Activated CD4-positive, alpha-beta T cell treated with anti-CD3 and anti-CD28 coated beads, Interleukin-2, amount 50 U/mL, for 16 hours (primary cell): ENCODE measurements at places on chromosomes 3 and 15.
A peak's percentile ranks its signal among the peaks of the same experiment; 100 is the strongest.

- no peak for DNase-seq
Measured at GRCh38 chr3:108099679-108100428, 9.0 kb upstream of the CD47 start.

DNA sequence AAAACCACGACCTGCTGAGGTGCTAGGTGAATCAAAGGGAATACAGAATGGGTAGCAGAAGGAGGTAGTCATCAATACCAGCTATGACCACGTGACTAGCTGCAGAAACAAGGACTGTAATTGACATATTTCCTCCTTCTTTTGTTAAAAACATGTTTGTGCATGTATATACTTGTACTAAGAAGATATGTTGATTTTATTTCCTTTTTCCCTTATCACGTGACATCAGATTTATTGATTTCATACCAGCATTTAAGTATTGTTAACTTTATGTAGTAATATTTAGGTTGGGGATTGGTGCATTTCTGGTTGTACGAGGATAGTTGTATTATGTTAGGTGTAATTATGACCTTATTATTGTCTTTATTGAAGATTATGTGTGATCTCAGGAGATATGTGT lies 36.2 kb downstream of the PEX5L start:
- DNase-seq = no peak

- peak; percentile 11 for DNase-seq
Measured at GRCh38 chr3:102299125-102299877, 135.5 kb upstream of the ZPLD1 start.

GRCh38 chr3:196419386-196419785 lies 12.8 kb downstream of the UBXN7 start:
- DNase-seq = no peak

GRCh38 chr3:54541369-54541768 lies 386.5 kb downstream of the LRTM1 start:
- DNase-seq = no peak

- no peak for DNase-seq
Measured at GRCh38 chr3:167120828-167121227, 259.3 kb downstream of the ZBBX start.

- DNase-seq = no peak
Measured at GRCh38 chr15:62601777-62602545, 436.9 kb upstream of the C2CD4B start.

DNA sequence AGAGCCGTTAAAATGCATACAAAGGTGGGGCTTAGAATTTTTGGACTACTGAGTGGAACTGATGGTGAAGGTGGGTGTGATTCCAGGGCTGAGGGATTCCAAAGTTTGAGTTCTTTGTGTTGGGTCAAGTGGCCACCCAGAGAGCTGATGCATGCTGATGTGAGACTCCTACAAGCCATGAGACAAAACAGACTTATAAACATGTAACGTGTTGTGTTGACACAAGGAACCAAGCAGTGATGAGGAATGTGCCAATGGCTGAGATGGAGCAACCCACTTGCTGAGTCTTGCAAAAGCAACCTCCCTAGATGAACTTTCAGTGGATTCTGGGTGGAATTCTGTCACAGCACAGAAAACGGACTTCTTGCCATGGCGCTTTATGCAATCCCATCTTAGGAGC lies 289.0 kb downstream of the TLE3 start:
- no peak for DNase-seq

- no peak for DNase-seq
Measured at GRCh38 chr3:12440927-12441714, 43.2 kb upstream of the TSEN2 start.

DNA sequence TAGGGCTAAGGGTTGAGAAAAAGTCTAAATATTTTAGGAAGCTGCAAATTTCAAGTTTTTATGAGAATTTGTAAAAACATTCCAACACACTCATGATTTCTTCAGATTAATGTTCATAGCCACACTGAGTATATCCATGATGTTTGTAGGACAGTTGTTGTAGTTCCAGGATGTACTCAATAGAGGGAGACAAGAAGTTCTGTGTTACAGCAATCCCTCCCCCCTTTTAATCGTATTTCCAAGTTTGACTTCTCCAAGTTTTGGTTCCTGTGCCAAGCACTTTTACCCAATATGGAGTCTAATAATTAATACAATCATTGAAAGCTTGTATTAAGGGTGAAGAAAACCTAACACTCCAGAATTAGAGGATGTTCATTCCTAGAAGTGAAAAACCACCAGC lies 143.4 kb downstream of the FEZF2 start:
- DNase-seq = no peak

DNA sequence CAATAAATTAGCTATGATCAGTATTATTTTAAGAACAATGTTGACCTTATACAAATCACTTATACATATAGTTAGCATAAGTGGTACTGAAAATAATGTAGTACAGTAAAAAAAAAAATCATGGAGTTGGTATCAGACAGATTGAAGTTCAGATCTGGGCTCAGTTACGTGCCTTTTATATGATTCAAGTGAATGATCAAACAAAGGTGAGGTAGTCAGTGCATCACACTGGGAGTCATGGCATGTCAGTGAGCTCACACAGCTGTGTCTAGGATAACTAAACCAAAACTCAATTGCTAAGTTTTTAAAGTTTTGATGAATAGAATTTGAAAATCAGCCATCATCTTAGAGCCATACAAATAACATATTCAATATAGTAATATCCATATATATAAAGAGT lies 11.2 kb upstream of the CCR8 start:
- no peak for DNase-seq

DNA sequence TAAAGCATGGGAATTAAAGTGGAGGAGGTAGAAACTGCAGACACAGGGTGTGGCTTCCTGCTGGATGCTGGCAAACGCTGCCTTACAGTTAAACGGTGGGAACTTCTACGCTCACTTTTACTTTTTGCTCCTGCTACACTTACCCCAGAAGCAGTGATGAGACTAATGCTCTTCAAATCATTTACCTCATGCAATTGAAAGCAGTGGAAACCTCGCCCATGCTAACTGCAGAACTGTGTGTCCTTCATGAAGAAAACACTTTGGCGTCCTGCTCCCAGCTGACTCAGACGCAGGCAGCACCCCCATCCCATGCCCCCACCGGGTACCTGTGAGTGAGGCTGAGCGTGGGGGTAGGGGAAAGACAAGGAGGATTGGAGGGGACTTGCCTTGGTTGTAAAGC lies 31.8 kb downstream of the UPK1B start:
- DNase-seq = no peak

DNA sequence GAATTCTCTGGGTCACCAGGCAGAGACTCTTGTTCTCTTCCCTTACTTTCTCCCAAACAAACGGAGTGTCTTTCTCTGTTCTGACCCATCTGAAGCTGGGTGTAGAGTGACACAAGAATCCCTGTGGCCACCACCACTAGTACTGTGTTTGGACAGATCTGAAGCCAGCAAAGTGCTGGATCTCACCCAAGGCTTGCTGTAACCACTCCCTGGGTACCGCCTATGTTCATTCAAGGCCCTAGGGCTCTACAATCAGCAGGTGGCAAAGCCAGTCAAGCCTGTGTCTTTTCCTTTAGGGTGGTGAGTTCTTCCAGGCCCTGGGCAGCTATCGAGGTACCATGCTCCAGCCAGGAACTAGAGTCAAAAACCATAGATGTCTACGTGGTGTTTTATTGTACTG lies 149.2 kb upstream of the CTNNB1 start:
- no peak for DNase-seq

DNA sequence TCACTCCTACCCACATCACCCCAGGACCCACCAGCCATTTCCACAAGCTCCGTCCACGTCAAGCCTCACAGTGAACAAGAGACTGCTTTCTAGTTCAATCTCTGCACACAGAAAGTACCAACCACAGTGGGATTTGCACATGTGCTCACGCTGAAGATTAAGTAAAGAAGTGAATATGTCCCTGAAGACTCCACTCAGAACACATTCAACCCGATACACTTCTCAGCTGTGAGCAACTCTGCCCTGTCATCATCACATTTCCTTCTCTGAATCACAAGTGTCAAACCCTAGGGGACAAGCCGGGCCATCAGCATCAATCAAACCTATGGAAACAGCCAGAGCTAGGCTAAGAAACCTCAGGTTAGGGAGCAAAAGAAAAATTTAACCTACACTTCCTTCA lies 1.9 kb downstream of the STIMATE start:
- DNase-seq = peak; percentile 87

- DNase-seq = no peak
Measured at GRCh38 chr3:162632672-162633071, 1136.1 kb downstream of the OTOL1 start.

GRCh38 chr15:50890751-50891150 lies 17.7 kb upstream of the AP4E1 start:
- no peak for DNase-seq

GRCh38 chr3:149009732-149010131 lies 18.4 kb downstream of the GYG1 start:
- DNase-seq = peak; percentile 74

- no peak for DNase-seq
Measured at GRCh38 chr3:59818033-59818918, 768.5 kb upstream of the CFAP20DC start.

DNA sequence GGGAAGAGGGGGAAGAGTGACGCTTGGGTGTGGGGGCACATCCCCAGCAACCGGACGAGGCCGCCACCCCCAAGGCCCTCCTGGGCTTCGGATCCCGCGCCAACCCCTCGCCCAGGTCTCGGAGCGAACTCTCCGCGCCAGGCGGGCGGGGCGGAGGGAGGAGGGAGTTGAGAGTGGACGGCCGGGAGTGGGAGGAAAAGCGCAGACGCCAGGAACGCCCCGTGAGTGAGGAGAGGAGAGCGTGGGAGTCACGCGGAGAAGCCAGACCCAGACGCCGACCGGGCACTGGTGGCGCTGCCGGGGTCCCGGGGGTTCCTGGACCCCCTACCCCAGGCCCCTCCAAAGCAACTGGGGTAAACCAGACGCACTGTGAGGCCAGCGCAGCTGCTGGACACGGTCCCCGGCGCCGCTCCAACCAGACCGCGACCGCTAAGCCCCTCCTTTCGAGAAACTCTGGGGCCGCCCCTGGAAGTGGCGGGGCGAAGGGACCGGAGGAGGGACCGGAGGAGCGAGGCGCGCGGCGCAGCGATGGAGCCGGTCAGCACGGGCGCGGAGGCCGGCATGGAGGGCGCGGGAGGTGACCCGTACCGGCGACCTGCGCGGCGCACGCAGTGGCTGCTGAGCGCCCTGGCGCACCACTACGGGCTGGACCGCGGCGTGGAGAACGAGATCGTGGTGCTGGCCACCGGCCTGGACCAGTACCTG lies at the start of gene EFCC1:
EFCC1 (plus strand) TSS at position 204 of the 705 bp plus-strand sequence; CDS start at position 529, 325 bp downstream.
- no peak for DNase-seq

- DNase-seq = no peak
Measured at GRCh38 chr15:72265031-72265430, 7.3 kb downstream of the PARP6 start.

DNA sequence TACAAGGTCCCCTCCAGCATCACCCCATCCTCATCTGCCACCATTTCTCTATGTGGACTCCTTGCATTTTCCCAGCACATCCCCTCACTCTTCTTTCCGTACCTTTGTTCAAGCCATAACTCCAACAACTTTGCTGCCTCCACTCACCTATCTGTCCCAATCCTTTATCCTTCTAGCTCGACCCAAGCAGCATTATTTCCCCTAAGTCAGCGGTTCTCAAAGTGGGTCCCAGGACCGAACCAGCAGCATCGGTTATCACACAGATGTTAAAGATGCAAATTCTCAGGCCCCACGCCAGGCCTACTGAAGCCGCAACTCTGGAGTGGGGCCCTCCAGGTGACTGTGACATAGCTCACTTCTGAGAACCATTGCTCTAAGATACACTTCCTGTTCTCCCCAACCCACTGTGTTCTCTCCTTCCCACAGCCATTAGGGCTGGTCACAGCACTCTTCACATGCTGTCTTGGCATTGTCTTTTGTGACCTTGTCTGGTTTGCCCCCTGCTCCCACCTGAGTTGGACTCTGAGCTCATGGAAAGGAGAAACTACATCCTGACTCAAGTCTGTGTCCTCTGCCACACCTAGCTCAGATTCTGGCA lies 56.2 kb downstream of the AAGAB start:
- DNase-seq = no peak

DNA sequence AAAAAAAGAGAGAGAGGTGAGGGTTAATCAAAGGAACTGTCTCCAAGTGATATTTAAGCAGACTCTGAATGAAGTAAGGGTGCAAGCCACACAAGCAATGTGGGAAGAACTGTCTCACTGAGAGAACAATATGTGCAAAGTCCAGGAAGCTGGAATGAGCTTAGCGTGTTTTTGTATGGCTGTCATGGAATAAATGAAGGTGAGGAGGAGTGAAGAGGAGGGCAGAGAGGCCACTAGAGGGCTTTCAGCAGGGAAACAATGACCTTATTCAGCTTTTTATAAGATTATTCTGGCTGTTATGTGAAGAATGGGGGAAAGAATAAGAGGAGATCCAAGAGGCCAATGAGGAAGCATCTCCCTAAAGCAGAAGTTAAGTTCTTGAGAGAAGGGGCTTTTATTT lies 86.9 kb upstream of the COL8A1 start:
- no peak for DNase-seq
